ENCODE measurements at places on chromosomes 11 and 22.

GRCh38 chr11:41716862-41717261 lies 257.4 kb upstream of the LRRC4C start:
- DNase-seq = no peak

- DNase-seq = no peak
Observed at GRCh38 chr11:120141768-120142423, 4.0 kb upstream of the TRIM29 start.

- DNase-seq = no peak
Observed at GRCh38 chr11:46352063-46352841, 5.0 kb downstream of the DGKZ start.

DNA sequence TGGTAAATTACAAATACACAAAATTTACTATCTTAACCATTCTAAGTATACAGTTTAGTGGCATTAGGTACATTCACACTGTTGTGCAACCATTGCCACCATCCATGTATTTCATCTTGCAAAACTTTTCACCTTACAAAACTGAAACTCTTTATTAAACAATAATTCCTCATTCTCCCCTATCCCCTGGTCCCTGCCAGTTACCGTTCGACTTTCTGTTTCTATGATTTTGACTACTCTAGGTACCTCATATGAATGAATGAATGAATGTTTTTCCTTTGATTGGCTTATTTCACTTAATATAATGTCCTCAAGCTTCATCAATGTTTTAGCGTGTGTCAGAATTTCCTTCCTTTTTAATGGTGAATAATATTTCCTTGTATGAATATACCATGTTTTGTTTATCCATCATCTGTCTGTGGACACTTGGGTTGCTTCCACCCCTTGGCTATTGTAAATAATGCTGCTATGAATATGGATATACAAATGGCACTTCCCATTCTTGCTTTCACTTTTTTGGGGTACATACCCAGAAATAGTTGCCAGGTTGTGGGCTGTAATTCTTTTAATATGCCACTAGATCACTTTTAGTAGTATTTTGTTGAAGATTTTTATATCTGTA lies 93.0 kb downstream of the UVRAG start:
- DNase-seq = no peak

GRCh38 chr11:121029813-121030445 lies 6.0 kb downstream of the TBCEL start:
- no peak for DNase-seq

DNA sequence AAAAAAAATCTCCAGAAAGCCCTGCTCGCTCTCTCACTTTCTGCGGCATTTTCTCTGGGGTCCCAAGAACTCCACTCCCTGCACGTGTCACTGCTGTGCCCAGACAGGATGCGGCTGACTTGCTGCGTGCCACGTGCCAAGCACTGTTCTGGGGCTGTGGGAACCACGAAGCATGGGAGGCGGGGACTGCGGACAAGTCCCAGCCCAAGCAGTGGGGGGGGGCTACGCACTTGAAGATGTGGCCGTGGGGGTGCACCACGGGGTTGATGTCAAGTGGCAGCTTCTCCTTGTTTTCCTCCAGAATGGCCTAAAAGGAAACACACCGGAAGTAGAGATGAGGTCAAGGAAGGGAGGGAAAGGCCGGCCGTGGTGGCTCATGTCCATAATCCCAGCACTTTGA lies 10.8 kb downstream of the TTLL12 start:
- DNase-seq = no peak

DNA sequence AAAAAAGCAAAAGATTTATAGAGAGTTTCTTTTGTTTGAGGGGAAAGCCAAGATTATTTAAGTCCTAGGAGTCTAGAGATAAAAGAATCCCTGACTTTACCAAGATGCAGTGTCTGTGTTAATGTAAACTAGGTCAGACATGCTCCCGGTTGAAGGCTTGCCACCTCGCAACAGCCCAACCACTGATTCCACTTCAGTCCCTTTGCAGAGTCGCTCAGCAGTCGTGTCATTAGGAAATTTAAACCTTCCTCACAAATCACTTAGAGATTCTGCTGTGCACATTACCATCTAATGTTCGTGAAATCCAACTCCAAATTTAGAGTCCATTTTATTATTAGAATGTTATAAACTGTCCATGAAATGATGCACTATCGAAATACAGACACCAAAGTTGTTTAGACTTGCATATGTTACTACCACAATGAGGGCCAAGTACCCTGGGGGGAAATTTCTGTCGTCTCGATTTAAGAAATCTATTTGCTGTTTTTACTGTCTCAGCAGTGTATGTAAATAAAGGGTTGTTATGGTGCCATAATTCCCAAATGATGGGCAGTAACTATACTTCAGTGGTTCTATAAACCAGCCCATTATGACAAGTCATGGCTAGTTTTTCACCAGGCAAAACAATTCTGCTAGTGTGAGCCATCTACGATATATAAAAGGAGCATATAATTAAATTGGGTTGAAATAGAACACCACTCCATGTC lies 101.4 kb upstream of the MTNR1B start:
- DNase-seq = no peak

- DNase-seq = no peak
Observed at GRCh38 chr22:38849811-38850210, 6.0 kb upstream of the NPTXR start.

- DNase-seq = peak; percentile 82
Observed at GRCh38 chr11:130999992-131000770, 83.9 kb upstream of the SNX19 start.

DNA sequence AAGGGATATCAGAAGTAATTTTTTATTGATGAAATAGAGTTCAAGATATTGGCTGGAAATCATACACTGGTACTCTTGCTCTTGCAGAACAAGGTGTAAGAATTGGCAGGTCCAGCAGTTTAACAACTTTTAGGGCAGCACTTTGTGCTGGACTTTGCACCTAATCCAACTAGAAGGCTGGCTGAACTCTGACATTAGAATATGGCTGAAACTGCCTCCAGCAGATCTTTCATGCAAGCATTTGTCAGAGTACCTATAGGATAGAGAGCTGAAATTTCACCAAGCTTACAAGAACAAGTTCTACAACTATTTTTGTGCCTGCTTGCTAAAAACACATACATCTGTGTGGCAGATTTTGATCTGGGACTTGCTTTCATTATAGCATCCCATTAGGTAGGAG lies 17.2 kb downstream of the HPS5 start:
- no peak for DNase-seq

- DNase-seq = no peak
Observed at GRCh38 chr11:71302534-71302909, 50.1 kb upstream of the SHANK2 start.

- DNase-seq = no peak
Observed at GRCh38 chr22:36253523-36254490, 874 bp downstream of the APOL1 start.

- no peak for DNase-seq
Observed at GRCh38 chr11:74648894-74649293, 56.5 kb downstream of the POLD3 start.

DNA sequence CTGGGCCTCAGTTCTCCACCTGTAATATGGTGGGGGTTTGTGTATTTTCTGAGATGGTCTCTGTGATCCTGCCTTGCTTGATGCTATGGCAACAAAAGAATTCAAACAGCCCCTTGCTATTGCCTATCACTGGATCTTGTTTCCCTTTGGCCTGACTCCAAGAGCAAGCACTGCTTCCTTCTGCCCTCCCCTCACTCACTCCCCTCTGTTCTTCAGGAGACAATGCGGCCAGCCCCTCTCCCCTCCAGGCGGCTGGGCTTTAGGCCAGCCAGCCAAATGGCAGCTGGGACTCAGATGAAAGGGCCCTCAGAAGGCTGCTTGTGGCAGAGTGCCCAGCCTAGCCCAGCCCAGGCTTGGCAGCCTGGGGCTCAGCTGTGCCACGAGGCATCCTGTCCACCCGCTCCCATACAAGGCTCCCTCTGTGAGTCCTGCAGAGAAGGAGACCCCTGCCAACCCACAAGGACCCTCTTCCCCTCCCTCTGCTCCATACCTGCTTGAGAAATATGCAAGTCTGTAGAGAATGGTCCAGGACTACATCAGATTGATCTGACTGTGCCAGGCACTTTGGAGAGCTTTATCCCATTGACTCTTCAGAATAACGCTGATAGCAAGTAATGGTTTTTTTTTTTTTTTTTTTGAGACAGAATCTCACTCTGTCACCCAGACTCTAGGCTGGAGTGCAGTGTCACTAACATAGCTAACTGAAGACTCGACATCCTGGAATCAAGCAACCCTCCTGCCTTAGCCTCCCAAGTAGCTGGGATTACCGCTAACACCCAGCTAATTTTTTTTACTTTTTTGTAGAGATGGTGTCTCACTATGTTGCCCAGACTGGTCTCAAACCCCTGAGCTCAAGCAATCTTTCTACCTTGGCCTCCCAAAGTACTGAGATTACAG lies 7.6 kb upstream of the KCTD14 start:
- no peak for DNase-seq

GRCh38 chr11:125289419-125290098 lies 125.0 kb downstream of the PKNOX2 start:
- DNase-seq = no peak

- DNase-seq = no peak
Observed at GRCh38 chr22:29061773-29062172, at the start of gene C22orf31. C22orf31 (minus strand) TSS chr22:29061831; CDS start chr22:29061792, 39 bp downstream.

DNA sequence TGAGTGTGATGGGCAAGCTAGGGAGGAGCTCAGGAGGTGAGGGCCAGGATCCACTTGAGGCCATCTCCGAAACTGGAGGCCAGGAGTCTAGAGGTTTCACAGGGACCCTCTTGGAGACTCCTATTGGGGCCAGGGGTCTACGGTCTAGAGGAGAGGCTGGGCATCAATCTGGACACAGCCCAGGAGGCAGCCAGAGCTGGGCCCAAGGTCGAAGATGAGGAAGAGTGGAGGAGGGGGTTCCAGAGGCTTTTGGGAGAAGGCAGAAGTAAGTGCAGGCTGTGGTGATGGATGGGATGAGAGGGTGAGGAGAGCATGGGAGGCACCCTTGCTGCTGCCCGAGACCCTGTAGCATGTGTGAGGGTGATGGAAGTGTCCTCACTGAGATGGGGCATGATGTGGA lies 56.6 kb downstream of the LRRC32 start:
- no peak for DNase-seq

DNA sequence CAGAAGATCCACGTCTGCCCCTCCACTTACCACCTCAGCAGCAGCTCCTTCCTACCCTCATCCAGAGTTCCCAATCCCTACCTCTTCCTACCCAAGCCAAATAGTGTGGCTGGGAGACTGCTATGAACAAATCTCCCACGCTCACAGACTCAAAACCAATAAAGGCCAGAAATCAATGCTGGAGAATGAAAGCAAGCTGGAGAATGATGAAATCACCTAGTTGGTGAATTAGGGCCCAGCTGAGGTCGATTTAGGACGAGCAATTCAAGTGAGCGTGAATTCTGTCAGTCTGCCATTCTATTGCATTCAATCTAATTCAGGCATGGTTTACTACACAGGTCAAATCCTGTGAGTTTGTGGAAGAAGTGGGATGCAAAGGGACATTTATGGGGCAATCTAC lies 22.5 kb downstream of the COMMD9 start:
- no peak for DNase-seq

DNA sequence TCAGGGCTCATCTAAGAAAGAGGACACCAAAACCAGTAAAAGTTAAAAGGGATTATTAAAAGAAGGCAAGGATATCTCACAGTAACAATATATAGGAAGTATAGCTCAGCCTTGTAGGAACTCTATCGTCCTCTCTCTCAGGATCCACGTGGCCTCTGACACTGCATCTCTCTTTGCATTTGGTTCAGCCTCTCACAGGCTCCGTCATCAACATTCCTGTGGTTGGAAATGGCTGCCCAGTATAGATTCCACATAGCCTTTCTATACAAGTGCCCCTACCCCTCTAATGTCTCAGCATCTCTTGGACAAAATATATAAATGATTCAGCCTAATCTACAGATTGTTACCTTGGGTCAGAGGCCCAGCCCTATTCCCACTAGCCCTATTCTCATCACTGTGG lies 101.3 kb upstream of the DBX1 start:
- DNase-seq = peak; percentile 35

- no peak for DNase-seq
Observed at GRCh38 chr11:31478223-31478590, 31.2 kb downstream of the IMMP1L start.

- peak; percentile 55 for DNase-seq
Observed at GRCh38 chr11:23727794-23728193, 769.1 kb upstream of the LUZP2 start.

- no peak for DNase-seq
Observed at GRCh38 chr11:35145271-35145670, 6.3 kb downstream of the CD44 start.

GRCh38 chr11:130203766-130204702 lies 44.5 kb downstream of the ST14 start:
- no peak for DNase-seq

- DNase-seq = no peak
Observed at GRCh38 chr22:21754523-21754922, 18.9 kb upstream of the YPEL1 start.

DNA sequence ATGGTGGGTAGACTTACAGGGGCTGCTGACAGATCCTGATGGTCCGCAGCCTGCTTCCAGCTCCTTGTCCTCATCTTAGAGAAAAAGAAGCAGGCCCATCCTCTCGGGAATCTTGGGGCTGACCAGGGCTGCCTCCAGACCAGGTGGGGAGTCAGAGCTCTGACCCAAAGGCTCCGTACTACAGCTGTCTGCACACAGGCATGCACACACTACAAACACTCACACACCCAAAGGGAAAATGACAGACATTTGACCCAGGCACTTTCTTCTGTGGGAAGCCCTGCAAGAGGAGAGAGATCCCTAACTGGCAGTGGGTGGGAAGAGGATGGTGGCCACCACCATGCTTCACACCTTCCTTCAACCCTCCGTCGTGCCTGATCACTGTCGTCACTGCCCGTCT lies 46.9 kb upstream of the MYOD1 start:
- no peak for DNase-seq

GRCh38 chr11:57390535-57390934 lies at the start of gene PRG2:
PRG2 (minus strand) TSS chr11:57390650; CDS start chr11:57389944, 706 bp downstream.
- no peak for DNase-seq

DNA sequence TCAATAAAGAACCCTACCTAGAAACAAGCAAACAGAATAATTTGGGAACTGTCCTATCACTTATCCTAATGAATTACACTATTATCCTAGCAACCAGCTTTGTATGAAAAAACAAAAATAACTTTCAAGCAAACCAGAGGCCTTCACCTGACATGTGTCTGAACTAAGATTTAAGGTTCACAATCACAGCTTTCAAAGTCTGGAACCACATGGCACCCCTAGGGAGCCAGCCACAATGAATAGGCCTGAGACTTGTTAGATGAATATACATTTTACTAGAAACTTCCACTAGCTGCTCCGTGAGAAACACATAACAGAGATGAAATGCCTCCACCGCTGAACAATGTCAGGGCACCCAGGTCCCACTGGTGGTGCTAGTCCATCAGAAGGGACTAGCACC lies 65.8 kb upstream of the CYP2D6 start:
- no peak for DNase-seq

Data from HS-5 (cell line).